ENCODE measurements at places on chromosomes 7 and 10. TPM values are rescaled to one million over a fixed set of nuclear protein-coding genes. Genes with fewer than 3 reads are reported as not detected.

NUTM2E gene
- not detected for total RNA-seq

PRF1 gene
- 0.18 TPM for total RNA-seq

SLC16A9 gene
- total RNA-seq, result 0.73 TPM

PRPF18 gene
- 21.8 TPM for total RNA-seq

DHX32 gene
- 31.0 TPM for total RNA-seq

CYP2C19 gene
- not detected for total RNA-seq

IFIT2 gene
- total RNA-seq, result 0.69 TPM

GRB10 gene
- total RNA-seq, result 40.6 TPM

SUN3 gene
- total RNA-seq, result not detected

CALHM1 gene
- total RNA-seq, result not detected

SPDYE2B gene
- total RNA-seq, result not detected

Data from gastrocnemius medialis (tissue), 4 donors.